Omental fat pad (tissue), 4 donors: ENCODE measurements at places on chromosomes 16 and 17.

DNA sequence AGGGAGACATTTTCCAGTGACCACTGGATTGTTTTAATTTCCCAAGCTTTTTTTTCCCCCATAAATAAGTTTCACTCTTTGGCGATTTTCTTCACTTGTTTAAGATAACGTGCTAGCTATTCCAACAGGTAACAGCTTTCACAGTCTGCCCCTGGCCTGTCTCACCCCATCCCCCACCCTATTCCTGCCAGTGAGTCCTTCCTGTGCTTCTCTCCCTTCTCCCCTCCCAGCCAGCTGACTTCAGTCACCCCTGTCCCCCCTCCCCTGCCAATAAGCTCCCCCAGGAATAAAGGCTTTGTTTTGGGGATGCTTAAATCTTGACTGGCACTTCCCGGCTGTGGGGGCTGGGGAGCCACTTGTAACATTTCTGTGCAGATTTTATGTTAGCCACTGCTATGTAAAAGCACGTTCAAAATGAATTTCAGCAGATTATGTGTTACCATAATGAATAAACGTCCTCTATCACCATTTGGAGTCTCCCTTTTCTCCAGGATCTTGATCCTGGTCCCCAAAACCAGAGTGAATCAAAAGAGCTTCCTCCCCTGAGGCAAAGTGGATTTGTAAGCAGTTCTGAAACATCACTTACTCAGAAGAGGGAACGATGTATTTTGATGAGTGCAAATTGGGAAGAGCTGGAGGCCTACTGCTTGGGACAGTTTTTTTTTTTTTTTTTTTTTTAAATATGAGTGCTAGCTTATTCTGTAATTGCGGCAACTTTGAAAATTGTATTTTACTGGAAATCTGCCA is 58.2 kb downstream of the IGF2BP1 start:
- DNase-seq, result no peak

DNA sequence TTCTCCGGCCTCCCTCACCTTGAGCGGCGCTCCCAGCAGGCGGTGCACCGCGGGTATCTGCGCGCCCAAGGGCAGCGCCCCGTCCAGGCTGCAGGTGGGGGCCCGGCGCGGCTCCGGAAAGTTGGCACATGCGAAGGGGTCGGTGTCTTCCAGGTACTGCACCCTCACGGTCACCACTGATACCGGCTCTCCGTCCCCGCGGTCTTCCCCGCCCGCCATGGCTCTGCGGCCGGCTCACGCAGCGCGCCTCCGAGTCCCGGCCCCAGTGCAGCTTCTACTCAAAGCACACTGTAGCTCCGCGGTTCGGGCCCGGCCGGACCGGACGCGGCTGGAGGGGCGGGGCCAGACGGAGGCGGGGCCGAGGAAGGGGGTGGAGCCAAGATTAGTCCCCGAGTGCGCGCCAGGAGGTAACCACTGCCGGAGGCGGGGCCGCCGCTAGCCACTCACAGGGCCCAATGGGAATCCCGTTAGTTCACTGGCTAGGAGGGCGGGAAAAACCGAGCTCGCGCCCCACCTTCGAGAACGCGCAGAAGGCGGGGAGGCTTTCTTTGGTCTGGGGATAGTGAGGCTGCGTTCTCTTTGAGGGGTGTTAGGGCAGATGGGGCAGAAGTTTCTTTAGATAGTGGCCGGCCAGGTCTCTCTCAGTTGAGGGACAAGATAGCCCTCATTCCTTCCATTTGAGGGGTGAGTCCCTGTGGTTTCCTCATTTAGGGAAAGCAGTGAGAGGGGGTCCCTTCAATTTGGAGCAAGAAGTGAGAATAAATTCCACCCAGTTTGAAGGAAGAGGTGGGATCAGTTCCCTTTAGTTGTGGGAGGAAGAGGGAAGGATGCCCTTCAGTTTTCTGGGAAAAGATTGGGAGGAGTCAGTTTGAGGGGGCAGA is at the start of gene FHOD1:
Gene FHOD1 (minus strand): TSS at position 290 of the 881 bp plus-strand sequence. CDS start 71 bp downstream, at position 219.
- DNase-seq, result peak; percentile 96

- no peak for DNase-seq
These were observed 29.2 kb upstream of the LRRC75A start for GRCh38 chr17:16521070-16521727.

DNA sequence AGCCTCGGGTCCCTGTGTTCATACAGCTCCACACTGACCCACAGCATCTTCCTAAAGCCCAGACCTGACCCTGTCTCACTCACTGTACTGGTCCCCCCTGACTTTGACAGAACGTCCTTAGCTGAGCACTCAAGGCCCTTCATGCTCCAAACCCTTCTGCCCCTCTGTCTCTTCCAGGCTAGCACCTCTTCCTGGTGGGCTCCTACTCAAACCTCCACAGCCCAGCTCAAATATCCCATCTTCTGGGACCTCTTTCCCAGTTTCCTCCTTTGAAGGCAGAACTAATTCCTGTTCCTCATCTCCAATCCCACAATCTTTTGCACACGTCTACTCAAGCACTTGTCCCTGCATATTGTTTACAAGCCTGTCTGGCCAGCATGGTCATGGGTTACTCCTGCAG is 8.8 kb downstream of the GRIN2C start:
- no peak for DNase-seq

DNA sequence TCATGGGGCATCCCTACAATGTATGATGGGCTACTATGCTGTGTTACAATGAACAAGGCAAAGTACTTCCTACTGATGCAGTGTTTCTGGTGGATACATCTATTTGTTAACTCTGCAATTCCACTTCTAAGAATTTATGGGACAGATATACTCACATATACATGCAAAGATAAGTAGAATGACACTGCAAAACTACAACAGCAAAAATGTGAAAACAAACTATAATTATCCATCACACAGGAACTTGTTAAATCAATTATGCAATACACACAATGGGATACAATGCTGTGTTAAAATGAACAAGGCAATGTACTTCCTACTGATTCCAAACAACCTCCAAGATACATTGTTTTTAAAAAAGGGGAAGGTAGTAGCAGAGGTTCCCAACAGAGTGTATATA is 3.2 kb downstream of the DDX52 start:
- DNase-seq, result no peak

- no peak for DNase-seq
These were observed 2.8 kb downstream of the ADGRG1 start for GRCh38 chr16:57630931-57631845.

DNA sequence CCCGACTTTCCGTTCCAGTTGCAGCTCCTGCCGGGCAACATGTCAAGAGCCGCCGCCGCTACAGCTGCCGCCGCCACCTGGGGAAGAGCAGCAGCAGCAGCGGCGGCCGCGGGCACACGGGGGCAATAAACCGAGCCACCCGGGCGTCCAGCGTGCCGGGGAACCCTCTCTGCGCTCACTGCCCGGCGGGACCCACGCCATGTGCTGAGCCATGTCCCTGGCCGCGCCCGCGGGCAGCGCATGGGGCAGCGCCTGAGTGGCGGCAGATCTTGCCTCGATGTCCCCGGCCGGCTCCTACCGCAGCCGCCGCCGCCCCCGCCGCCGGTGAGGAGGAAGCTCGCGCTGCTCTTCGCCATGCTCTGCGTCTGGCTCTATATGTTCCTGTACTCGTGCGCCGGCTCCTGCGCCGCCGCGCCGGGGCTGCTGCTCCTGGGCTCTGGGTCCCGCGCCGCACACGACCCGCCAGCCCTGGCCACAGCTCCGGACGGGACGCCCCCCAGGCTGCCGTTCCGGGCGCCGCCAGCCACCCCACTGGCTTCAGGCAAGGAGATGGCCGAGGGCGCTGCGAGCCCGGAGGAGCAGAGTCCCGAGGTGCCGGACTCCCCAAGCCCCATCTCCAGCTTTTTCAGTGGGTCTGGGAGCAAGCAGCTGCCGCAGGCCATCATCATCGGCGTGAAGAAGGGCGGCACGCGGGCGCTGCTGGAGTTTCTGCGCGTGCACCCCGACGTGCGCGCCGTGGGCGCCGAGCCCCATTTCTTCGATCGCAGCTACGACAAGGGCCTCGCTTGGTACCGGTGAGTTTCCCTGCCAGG is 604 bp downstream of the HS3ST3B1 start:
- no peak for DNase-seq

DNA sequence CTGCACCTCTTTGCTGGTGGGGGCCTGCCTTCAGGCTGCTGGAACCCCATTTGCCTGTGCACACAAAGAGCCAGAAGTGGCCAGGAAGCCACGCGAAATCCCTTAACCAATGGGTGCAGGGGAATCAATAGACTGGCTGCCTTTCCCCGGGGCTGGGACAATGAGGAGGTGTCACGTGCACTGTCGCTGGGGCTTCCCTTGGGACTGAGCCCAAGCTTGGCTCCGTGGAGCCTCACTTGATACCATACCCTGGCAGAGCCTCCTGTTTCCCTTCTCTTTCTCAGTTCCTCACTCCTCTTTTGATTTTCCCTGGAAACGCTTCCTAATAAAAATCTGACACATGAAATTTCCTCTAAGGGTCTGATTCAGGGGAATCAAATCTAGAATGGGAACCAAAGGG is 38.8 kb upstream of the C16orf82 start:
- no peak for DNase-seq

GRCh38 chr17:41734139-41734948 is at the start of gene HAP1:
Gene HAP1 (minus strand): TSS chr17:41734643. CDS start chr17:41734634, 9 bp downstream.
- no peak for DNase-seq

- DNase-seq, result no peak
These were observed 24.8 kb upstream of the ALOX15 start for GRCh38 chr17:4666296-4666695.

- no peak for DNase-seq
These were observed 5.6 kb downstream of the KIF1C start for GRCh38 chr17:5003214-5003867.

DNA sequence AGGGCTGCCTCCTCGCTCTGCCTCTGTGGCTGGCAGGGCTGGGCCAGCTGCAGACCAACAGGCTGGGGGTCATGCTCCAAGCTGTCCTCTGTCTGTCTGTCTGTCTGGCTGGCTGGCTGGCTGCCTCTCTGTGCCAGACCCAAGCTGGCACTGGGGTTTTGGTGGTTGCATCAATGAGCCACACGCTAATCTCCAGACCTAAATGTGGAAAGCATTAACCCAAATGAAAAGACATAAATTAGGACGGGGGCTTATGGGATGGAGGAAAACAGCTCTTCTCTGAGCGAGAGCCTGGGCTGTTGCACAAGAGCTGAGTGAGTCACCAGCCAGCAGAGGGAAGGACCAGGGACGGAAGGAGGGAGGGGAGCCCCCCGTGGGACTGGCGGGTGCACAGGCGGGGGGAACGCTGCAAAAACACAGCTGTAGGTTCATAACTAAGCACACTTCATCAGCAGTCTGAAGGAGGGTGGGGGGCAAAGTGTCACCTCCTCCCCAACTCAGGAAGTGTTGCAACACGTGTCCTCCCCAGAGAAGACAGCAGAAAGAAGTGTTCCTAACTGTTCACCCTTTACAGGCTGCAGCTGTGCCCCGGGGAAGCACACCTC is 83.4 kb downstream of the GAS7 start:
- DNase-seq, result peak; percentile 83

- no peak for DNase-seq
These were observed 149.4 kb downstream of the RBFOX1 start for GRCh38 chr16:7482032-7482431.

GRCh38 chr17:40448213-40448638 is 5.0 kb downstream of the IGFBP4 start:
- no peak for DNase-seq

DNA sequence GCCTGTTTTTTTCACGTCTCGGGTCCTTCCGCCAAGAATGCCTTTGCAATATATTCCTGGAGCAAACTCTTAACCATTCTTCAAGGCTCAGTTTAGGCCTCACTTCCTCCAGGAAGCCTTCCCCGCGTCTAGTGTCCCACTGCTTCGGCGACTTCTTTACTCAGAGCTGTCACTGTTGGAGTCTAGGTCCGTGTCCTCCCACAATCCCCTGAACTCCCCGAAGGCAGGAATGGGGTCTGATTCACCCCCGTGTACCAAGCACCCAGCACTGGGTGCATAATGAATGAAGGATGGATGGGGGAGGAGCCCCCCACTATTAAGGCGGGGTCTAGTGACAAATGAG is 508 bp downstream of the MATCAP1 start:
- DNase-seq, result no peak

- DNase-seq, result no peak
These were observed 111.8 kb upstream of the NOG start for GRCh38 chr17:56481659-56482058.

DNA sequence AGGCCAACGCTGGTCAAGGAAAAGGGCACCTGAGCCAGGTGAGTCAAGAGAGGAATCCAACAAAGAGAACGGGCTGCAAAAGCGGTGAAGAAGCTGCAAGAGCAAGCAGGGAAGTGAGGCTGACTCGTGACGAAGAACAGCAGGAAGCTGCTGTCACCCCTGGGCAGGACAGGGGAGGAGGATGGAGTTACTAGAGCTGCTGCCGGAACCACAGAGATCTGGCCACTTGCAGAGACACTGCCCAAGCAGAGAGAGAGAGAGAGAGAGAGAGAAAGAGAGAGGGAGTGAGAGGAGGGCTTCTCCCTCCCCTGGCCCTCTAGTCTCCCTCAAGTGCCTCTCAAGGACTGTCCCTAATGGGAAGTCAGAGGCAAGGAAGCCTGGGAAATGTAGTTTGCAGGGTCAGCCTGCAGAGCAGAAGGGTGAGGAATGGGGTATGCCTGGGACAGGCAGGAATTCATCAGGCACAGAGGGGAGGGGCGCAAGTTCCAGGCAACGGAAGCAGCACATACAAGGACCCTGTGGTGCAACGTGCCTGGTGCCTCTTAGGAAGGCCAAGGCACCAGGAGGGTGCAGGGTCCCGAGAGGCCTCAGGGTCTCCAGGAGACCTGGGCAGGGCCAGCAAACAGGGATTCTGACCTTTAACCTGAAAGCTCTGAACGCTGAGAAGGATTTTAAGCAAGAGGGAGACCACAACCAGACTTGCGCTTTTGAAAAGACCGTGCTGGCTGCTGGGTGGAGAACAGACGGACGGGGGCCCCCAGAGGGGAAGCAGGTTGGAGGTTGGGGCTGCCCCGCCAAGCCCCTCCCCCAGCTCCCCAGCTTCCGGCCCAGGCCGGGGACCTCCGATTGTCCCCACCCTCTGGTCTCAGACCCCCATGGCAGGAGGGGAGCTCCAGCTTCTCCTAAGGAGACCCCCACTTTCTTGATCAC is 45.8 kb upstream of the CIBAR2 start:
- no peak for DNase-seq

GRCh38 chr16:49659356-49659755 is 196.6 kb downstream of the ZNF423 start:
- no peak for DNase-seq

DNA sequence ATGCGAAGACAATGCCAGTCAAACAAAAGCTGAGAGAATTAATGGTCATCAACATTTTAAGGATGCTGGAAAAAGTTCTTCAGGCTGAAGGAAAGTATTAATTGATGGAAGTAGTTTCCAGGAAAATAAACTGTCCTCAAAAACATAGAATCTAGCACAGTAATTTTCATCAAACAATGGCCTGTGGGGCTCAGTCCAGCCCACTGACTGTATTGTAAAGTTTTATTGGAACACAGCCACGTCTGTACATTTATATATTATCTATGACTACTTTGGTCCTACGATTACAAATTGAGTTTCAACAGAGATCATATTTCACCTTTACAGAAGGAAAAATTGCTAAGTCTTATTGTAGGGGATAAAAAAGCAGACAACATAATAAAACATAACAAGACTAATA is 484.5 kb downstream of the KCNJ2 start:
- no peak for DNase-seq

- no peak for DNase-seq
These were observed 119.0 kb downstream of the MYO1D start for GRCh38 chr17:32757963-32758362.

GRCh38 chr17:47066095-47066494 is 87.0 kb upstream of the RPRML start:
- no peak for DNase-seq
